Psoas muscle (tissue), 8 donors: ENCODE measurements at places on chromosomes 6 and 20. TPM values are rescaled to one million over a fixed set of nuclear protein-coding genes. Genes with fewer than 3 reads are reported as not detected.

- no peak for DNase-seq
Observed at GRCh38 chr6:136092897-136093296, 157.2 kb downstream of the MTFR2 start.

ADGB gene
- not detected for total RNA-seq

GRCh38 chr6:105433723-105434122 is 30.8 kb upstream of the PREP start:
- DNase-seq, result no peak

- no peak for DNase-seq
Observed at GRCh38 chr20:58839474-58839874, 11.2 kb downstream of the GNAS-AS1 start.

DNA sequence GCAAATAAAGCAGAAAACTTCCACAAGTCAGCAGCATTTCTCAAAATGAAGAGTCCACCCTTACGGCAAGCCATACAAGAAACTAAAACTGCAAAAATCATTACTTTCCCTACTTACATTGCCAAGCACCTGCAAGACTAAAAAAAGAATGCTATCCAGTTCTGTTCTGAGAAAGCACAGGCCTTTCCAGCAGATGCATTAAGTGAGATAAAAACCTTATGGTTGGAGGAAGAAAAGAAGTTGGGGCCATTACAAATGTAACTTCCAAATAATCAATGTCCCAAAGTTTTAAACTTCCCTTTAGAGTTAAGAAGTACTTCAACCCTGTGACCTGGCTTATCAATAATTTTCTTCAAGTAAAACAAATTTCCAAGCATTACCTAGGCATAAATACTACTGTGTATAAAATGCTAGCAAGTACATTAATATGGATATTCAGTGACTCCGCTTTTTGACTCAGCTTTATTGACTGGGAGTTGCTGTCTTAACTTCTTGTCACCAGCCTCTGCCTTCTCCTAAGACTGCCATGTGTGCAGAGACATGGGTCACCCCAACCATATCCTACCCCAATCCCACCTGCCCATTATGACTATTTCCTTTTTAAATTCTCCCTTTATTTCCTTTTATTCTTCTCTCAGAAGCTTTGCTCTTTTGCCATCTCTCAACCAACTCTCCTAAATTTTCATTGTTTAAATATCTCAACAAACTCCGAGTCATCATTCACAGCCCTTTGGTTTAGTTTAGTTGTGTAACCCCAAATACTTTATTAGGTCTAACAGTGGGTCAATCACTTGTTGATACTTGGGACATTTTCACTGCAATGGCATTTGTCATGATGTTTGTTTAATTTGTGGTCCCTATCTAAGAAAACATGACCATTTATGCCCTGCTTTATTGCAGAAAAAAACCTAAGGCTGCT is 49.7 kb downstream of the SLC22A23 start:
- DNase-seq, result no peak

GRCh38 chr6:12417191-12417590 is 127.0 kb downstream of the EDN1 start:
- no peak for DNase-seq

- peak; percentile 64 for DNase-seq
Observed at GRCh38 chr6:26216359-26216885, 129.2 kb downstream of the HFE start.

SALL4 gene
- total RNA-seq, result not detected

TREM1 gene
- total RNA-seq, result 0.54 TPM

- no peak for DNase-seq
Observed at GRCh38 chr6:125054331-125054730, 92.1 kb downstream of the RNF217 start.

TMEM244 gene
- total RNA-seq, result not detected

- peak; percentile 21 for DNase-seq
Observed at GRCh38 chr20:47027042-47027441, 132.4 kb downstream of the EYA2 start.

- no peak for DNase-seq
Observed at GRCh38 chr6:87164004-87164403, 8.6 kb downstream of the ZNF292 start.

POM121L2 gene
- total RNA-seq, result not detected

FAM209B gene
- 1.3 TPM for total RNA-seq

FERMT1 gene
- total RNA-seq, result 1.0 TPM

SIGLEC1 gene
- 3.1 TPM for total RNA-seq

FRK gene
- 1.4 TPM for total RNA-seq

DNA sequence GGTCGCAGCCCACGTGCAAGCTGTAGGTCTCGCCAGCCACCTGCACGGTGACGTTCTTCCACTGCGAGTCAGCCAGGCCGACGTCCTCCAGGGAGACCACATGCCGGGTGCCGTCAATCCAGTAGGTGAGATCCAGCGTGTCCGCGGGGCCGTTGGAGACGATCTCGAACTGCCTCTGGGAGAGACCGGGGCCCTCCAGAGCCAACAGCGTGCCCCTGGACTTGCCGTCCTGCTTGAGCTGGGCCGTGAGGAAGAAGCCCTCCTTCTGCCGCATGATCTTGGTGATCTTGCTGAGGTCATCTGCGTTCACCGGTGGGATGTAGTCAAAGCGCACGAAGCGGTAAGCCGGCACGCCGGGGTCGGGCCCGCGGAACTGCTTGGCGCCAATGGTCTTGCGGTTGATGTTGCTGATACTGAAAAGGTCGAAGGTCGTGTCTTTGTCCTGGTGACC is 5.1 kb downstream of the THBS2 start:
- DNase-seq, result no peak

TPBG gene
- 3.0 TPM for total RNA-seq

GRCh38 chr6:73342174-73342573 is 11.9 kb downstream of the DPPA5 start:
- DNase-seq, result no peak

- DNase-seq, result no peak
Observed at GRCh38 chr6:28269492-28269891, 2.5 kb downstream of the ZSCAN26 start.

GRCh38 chr20:3101737-3102574 is 17.4 kb upstream of the AVP start:
- DNase-seq, result no peak

GPLD1 gene
- total RNA-seq, result 0.88 TPM

GRCh38 chr6:148212366-148212765 is 130.3 kb upstream of the SASH1 start:
- DNase-seq, result no peak

BEND3 gene
- 1.6 TPM for total RNA-seq

DNA sequence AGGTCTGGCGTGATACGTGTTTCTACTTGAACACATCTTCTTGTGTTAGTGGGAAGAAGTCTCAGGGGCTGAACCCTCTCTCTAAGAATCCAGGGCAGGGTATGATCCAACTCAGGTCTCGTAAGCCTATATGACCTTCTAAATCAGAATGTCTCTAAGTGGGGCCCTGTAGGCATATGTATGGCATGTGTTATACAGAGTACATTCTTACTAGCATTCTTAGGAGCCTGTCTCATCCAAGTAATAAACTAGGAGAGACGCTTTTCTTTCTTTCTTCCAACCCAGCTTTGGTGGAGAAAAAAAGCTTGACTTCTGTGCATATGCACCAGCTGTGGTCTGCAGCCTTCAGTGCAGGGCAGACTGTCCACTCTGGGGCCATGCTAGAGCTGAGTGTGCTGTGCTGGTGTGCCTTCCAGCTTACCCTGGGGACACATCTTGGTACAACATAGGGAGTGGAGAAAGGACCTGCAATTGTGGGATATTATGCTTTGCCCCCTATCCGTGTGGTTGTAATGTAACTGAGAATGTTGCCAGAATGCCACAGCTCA is 47.3 kb downstream of the L3MBTL3 start:
- DNase-seq, result no peak

RHAG gene
- not detected for total RNA-seq

SLC25A27 gene
- total RNA-seq, result 6.8 TPM

DNA sequence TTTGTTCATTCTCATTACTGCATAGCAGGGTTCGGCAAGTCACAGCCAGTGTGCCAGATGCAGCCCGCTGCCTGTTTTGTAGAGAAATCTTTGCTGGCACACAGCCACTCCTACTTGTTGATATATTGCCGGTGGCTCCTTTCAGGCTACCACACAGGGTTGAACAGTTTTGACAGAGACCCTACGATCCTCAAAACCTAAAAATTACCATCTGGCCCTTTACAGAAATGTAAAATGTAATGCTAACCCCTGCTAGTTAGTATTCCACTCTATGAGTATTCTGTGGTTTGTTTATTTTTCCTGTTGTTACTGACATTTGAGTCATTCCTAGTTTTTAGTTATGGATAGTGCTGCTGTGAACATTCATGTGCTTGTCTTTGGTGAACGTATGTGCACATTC is 11.5 kb downstream of the DHX35 start:
- no peak for DNase-seq

DNA sequence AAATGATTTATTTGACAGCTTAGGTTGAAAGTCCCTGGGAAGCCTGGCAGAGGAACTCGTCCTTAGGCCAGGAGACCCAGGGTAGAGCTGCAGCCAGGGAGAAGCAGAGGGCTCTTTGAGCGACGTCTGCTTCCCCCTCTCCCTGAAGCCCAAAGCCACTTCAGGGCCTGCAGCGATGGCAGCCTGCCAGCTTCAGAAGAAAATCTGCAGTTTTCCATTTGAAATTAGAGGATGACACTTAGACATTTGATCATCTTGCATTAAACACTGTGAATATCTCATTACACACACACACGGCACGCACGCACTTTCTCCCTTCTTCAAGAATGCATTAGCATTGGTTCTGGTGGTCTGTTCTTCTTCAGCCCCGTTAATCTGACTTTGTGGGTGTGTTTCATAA is 96.5 kb downstream of the PLEKHG1 start:
- DNase-seq, result no peak

C6orf141 gene
- total RNA-seq, result 0.88 TPM

DNA sequence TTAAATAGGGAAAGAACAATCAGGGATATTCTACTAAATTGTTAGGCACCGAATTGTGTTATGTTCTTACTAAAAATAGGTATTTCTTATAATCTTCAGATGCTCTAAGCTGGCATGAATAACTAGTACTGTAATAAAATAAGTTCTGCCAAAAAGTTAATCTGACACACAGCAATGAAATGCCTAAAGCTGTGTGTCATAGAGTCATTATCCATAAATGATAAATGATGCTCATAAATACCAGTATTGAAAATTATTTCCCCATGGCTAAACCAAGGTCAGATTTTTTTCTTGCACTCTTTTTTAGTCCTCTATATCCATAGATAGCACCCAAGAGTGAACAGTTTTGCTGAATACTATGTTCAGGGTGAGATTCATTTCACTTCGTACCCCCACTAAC is 11.7 kb upstream of the PRIM2 start:
- DNase-seq, result no peak

GRCh38 chr6:23441808-23442461 is 684.1 kb upstream of the NRSN1 start:
- DNase-seq, result no peak

BMP6 gene
- total RNA-seq, result 4.9 TPM

GRCh38 chr6:52499026-52499425 is 77.8 kb downstream of the TRAM2 start:
- DNase-seq, result no peak
